ENCODE measurements at places on chromosomes 2 and 18.

- DNase-seq: no peak
These were observed 14.1 kb downstream of the SP110 start for GRCh38 chr2:230205721-230206120.

- no peak for DNase-seq
These were observed 40.8 kb downstream of the PRPF40A start for GRCh38 chr2:152676461-152676860.

- DNase-seq: no peak
These were observed 26.1 kb downstream of the SLC39A10 start for GRCh38 chr2:195683174-195683573.

GRCh38 chr2:98709535-98709934, 21.4 kb downstream of the MGAT4A start:
- no peak for DNase-seq

DNA sequence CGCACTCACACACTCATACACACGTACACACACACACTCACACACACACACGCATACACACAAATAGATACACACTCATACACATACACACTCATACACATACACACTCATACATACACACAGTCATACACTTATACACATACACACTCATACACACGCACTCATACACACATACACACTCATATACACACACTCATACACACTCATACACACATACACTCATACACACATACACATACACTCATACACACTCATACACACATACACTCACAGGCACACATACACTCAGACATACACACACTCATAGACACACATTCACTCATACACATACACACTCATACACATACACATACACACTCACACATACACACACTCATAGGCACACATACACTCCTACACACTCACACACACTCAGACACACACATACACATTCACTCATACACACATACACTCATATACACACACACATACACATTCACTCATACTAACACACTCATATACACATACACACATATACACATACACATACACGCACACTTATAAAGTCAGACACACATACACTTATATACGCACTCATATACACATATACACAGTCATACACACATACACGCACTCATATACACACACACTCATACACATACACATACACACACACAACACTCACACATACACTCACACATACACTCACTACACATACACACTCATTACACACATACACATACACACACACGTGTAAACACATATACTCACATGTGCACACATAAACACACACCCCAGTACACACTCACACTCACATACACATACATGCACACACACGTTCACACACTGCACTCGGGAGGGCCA, 28.7 kb downstream of the KCNIP3 start:
- DNase-seq: no peak

GRCh38 chr2:7618031-7618430, 700.8 kb downstream of the RNF144A start:
- DNase-seq: no peak

DNA sequence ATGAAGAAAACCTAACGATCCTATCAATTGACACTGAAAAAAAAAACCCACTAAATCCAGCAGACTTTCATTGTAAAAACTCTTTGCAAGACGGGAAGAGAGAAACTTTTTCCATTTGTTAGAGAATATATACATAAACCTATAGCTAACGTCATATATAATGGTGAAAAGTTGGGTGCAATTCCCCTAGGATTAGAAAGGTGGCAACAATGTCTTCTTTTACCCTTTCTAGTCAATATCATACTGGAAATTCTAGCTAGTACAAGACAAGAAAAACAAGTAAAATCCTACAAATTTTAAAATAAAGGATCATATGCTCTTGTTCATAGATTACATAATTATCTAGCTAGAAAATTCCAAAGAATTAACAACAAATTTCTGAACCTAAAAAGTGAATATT, 1596.5 kb upstream of the LRRTM1 start:
- no peak for DNase-seq

- DNase-seq: no peak
These were observed 25.6 kb upstream of the MYCN start for GRCh38 chr2:15914596-15915385.

- DNase-seq: no peak
These were observed 87.8 kb downstream of the CALCRL start for GRCh38 chr2:187360286-187360685.

GRCh38 chr2:106095478-106096298, 98.4 kb downstream of the UXS1 start:
- peak; percentile 83 for DNase-seq

DNA sequence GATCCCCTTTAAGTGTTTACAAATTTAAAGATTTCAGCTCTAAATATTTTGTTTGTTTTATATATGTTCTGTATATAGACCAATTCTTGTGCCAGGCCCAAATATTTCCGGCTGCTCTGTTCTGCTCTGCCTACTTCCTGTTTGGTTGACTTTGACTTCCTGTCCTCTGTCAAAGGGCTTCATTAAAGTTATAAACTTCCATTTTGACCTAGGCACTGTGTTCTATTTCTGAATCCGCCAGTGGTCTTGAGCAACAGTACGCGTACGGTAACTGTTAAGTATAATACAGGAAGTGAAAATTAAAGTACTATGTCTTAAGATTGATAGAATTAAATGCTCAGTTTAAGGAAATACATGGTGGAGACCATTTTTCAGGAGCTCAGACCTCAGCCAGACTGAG, 13.5 kb upstream of the REL start:
- no peak for DNase-seq

GRCh38 chr2:10267036-10267435, 35.7 kb upstream of the HPCAL1 start:
- DNase-seq: no peak

DNA sequence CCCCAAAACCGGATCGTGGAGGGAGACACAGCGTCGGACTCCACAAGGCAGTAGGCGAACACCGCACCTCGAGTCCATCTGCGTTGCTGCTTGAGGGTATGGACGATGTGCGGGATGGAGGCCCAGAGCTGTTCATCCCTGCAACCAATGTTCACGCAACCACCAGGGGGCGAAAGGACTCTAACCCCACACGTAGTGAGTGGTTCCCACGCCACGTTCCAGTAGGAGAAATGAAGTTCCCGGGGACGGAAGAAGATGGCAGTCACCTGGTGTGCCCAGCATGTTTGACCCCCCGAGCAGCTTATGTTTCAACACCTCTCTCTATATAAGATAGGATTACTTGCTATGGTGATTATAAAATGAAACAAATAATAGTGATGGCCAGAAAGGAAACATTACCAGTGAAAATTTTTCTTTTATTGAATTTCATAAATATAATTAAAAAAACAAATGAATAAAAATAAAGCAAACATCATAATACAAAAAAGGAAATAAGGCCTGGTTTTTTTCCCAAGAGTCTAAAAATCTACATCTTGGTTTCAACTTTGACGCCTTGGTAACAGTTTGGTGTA, 184.3 kb downstream of the SH3BP4 start:
- peak; percentile 70 for DNase-seq

GRCh38 chr2:233105156-233105895, 45.2 kb downstream of the INPP5D start:
- DNase-seq: no peak

DNA sequence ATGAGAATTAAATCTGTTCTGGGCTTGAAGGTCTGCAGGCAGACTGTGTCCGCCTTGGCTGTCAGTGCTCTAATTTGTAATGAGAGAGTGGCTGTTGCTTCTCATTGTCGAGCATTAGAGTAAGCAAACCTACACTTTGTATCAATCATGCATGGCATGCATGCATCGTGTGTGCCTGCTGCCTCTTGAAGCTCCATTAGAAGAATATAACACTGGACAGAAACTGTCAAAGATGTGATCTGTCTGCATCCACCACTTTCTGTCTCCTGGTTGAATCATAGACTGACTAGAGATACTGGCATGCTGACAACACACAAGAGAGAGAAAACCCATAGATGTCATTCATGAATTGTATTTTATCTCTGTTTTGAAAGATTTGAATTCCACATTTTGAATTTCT, 275.0 kb upstream of the NXPH2 start:
- no peak for DNase-seq

GRCh38 chr2:3127710-3128109, 249.9 kb downstream of the EIPR1 start:
- no peak for DNase-seq

DNA sequence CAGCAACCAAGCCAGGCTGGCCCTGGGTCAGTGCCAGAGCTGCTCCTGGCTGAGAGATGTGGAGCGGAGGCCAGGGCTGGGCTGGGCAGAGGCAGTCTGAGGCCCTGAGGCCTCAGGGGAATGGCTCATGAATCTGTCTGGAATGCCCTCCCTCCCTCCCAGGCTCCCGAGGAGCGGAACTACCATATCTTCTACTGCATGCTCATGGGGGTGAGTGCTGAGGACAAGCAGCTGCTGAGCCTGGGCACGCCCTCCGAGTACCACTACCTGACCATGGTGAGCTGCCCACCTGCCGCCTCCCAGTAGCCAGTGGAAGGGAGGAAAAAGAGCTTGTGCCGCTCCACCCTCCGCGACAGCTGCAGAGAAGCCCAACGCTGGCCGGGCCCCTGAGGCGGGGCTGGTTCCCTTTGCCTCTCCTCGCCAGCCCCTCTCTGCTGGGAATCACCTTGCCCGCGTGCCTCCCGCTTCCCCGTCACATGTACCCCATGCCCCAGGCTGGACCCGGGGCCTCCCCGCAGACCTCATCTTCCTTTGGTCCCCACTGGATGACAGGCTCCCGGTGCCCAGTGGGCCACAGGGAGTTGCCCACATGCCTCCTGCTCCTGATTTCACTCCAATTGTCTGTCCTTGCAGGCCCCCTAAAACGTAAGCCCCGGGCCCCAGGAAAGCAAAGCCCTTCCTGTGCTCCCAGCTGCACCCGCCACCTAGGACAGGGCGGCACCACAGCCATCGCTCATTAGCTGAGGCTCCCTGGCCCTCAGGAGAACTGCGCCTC, 41.1 kb downstream of the MYO7B start:
- DNase-seq: no peak

- no peak for DNase-seq
These were observed 2.1 kb upstream of the SMAD2 start for GRCh38 chr18:47932603-47933002.

GRCh38 chr2:43745457-43745856, 28.4 kb upstream of the DYNC2LI1 start:
- DNase-seq: no peak

- no peak for DNase-seq
These were observed 157.8 kb downstream of the CYRIA start for GRCh38 chr2:16507655-16508489.

GRCh38 chr2:190911813-190912212, 31.2 kb downstream of the GLS start:
- no peak for DNase-seq

GRCh38 chr2:34317797-34318196, 718.7 kb upstream of the FAM98A start:
- no peak for DNase-seq

GRCh38 chr2:189662669-189663226, 1.5 kb downstream of the ASNSD1 start:
- no peak for DNase-seq

GRCh38 chr2:175976391-175977157, 25.5 kb downstream of the LNPK start:
- DNase-seq: no peak

DNA sequence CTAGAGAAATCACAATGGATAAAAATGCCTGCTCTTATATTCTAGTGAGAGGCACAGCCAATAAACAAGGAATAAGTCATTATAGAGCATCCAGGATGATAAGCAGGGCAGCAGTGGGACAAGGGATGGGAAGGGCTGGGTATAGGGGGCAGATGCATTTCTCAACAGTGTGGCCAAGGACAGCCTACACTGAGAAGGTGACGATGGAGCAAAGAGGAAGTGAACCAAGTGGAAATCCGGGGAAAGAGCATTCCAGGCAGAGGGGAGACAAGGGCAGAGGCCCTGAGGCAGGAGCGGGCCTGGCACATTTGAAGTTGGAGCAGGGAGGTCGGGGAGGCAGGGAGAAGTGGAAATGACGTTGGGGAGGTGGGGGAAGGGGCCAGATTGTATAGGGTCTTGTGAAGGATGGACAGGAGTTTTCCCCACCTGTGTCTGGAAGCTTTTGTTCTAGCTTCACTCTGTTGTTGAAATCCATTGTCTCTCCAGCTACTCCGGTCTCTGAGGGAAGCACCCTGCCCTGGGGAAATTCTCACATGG, 17.6 kb downstream of the TMEM177 start:
- no peak for DNase-seq

GRCh38 chr2:237199082-237199481, 113.4 kb downstream of the COPS8 start:
- DNase-seq: no peak

DNA sequence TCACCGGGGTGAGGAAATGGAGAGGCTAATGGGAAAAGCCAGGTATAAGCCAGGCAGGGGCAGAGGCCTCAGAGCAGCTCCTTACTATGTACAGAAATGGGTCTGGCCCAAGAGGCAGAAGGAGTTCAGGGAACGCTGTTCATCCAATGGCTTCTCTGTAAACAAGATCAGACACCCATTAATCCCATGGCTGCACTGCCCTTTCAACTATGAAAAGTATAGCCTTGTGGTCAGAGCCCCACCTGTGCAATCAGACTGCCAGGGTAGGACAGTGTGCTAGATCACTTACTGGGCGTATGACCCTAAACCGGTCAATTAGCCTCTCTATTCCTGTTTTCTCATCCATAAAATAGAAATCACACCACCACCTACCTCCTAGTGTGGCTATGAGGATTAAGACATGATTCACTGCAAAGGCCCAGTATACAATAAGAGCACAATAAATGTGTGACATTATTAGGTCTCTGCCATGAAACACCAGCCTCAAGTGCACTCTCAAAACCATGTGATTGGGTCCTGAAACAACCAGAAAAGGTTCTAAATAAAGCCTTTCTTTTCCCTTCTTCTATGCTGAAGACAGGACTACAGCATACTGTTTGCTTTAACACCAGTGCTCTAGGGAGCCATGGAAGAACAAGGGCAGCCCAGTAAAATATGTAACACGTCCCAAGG, 4.4 kb downstream of the ANKRD44 start:
- no peak for DNase-seq

GRCh38 chr18:50862401-50862800, 16.5 kb upstream of the ME2 start:
- DNase-seq: no peak

DNA sequence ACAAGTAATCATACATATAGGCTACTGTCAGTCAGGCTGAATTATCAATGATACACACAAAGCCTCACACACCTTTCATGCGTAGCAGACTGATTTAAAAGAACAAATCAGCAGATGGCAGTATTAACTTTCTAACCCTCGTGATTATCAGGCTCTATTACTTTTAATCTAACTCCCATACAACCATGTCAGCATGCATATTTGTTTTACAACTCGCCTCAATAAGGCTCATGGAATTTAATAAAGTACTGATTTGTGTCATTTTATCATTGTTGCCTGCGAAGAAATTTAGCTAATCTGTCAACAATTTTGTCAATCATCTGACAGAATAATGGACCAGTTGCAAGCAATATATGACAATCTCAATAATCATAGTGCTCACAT, 82.8 kb downstream of the SLC25A12 start:
- no peak for DNase-seq

DNA sequence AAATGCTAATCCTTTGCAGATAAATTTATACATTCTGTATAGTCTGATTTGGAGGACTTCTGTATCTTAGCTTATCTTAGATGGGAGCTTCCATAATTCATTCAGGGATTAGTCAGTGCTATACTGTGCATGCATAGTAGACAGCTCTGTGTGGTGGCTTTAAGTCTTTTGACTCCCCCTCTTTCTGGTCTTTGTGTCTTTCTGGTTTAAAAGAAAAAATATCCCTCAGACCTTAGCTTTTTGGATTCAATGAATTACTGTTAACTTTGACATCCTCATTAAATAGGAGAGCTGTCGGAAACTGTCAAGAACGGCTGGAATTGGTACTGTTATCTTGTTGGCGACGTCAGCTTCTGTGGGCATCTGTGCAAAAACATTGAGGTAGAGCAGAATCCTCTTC, 130.4 kb downstream of the SPTBN1 start:
- DNase-seq: no peak
